NCI-H2171 treated with DMSO at 0.1 percent for 48 hours (cell line): ENCODE measurements at places on chromosomes 2 and 18.

DNA sequence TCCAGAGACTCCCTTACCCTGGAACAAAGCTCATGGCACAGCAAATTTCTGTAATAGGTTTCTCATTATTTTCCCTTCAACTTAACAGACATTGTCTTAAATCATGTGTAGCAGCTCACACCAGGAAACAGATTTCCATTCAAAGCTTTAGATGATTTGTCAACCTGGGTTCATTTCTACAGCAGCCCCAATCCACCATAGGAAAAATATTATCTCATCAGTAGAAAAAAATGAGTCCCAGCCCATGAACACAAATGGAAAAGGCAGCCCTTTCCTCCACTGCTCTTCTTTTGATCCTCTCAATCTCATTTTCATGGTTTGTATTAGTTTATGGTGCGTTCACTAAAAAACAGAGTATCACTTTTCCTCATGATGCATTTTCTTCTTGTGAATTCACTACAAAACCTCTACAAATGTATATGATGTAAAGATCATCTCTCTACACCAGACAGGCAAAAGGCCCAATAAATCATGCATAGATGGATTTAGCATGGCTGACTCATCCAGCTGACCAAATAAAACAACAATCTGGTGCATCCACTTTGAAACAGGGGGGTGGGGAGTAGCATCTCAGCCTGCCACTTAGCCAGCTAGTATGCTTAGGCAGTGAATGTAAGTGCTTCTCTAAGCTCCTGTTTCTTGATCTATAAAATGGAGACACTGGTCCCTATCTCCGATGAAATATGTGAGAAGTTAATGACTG is 78.6 kb downstream of the SATB2 start:
- DNase-seq: no peak

GRCh38 chr2:187299122-187299906 is 148.7 kb downstream of the CALCRL start:
- no peak for DNase-seq

DNA sequence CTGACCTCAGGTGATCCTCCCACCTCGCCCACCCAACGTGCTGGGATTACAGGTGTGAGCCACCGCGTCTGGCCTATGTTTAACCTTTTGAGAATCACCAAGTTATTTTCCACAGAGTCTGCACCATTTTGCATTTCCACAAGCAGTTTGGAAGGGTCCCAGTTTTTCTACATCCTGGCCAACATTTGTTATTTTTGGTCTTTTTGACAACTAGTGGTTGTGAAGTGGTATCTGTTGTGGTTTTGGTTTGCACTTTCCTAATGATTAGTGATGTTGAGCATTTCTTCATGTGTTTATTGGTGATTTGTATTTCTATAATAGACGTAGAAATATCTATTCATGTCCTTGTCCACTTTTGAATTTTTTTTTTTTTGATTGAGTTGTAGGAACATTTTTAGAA is 67.9 kb downstream of the BIRC6 start:
- no peak for DNase-seq

- DNase-seq: no peak
Measured at GRCh38 chr2:220556658-220557057, 929.2 kb downstream of the SLC4A3 start.

- no peak for DNase-seq
Measured at GRCh38 chr2:41546031-41546430, 501.8 kb upstream of the PKDCC start.

GRCh38 chr2:6352906-6353515 is 512.7 kb downstream of the CMPK2 start:
- DNase-seq: peak; percentile 46

DNA sequence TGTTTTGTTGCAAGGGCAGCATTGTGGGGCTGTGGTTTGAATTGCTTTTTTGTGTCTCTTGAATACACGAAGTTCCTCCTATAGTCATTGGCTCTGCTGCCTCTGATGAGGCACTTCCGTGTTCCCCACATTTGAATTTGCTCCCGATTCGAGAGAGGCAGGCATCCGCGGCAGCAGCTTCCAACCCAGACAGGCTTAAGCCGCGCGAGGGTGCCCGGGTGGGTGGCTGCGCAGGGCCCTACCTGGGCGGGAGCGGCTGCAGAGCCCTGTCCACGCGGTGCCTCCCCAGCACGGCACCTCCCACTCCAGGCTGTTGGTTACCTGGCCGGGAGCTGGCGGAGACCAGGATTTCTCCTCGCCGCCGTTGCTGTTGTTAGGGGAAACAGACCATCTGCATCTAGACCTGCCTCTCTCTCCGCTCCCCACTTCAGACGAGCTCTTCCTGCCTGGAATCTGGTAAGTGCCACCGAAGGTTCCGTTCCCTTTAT is 151.3 kb downstream of the NEDD4L start:
- peak; percentile 84 for DNase-seq

- DNase-seq: no peak
Measured at GRCh38 chr2:171327043-171327496, 106.7 kb downstream of the METTL8 start.

- DNase-seq: no peak
Measured at GRCh38 chr18:70641156-70641775, 352.4 kb downstream of the SOCS6 start.

DNA sequence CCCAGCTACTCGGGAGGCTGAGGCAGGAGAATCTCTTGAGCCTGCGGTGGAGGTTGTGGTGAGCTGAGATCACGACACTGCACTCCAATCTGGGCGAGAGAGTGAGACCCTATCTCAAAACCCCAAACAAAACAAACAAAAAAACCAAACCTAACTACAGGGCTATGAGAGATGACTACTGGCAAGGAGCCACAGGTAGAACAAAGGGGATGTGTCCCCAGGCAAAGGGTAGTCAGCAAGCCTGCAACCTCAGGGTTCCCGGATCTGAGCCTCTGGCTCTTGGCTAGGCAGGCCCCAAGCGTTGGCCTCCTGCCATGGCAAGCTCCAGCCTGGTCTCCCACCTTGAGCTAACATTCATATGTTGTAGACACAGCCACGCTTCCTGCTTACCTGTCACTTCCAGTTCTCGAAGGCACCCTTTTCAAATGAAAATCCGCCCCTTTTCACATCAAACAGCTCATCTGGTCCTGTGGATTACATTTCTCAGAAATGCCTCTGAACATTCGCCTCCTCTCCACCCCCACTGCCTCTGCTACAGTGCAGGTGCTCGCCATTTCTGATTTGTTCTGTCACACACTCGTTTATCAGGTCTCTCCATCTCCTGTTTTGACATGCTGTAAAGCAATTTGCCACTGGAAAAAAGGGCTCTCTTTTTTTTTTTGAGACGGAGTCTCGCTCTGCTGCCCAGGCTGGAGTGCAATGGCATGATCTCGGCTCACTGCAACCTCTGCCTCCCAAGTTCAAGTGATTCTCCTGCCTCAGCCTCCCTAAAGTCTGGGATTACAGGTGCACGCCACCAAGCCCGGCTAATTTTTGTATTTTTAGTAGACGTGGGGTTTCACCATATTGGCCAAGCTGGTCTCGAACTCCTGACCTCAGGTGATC is 13.1 kb upstream of the ACTR3 start:
- peak; percentile 27 for DNase-seq

DNA sequence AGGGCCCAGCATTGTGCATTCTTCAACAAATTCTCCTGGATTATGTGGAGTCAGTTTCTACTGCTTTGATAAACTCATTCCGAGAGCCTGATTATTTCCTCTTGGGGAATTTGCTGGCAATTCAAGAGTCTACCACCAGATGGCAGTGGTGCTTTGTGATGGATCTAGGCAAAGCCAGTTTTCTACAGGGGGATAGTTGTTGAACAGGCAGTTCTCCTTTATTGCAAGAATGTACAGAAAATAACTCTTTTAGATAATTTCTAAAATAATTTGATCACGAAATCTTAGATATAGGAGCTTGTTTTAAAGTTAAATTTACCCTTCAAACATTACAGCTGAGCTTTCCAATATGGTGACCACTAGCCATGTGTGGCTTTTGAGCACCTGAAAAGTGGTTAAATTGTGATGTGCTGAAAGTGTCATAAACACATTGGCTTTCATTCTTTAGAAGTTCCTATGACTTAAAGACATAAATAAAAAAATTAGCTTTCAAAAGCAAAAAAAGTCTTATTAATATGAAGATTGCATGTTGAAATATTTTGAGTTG is 66.7 kb upstream of the HAAO start:
- peak; percentile 65 for DNase-seq

- peak; percentile 73 for DNase-seq
Measured at GRCh38 chr2:165401285-165401852, 68.1 kb upstream of the CSRNP3 start.

GRCh38 chr18:62510789-62511188 is 12.0 kb upstream of the ZCCHC2 start:
- no peak for DNase-seq

DNA sequence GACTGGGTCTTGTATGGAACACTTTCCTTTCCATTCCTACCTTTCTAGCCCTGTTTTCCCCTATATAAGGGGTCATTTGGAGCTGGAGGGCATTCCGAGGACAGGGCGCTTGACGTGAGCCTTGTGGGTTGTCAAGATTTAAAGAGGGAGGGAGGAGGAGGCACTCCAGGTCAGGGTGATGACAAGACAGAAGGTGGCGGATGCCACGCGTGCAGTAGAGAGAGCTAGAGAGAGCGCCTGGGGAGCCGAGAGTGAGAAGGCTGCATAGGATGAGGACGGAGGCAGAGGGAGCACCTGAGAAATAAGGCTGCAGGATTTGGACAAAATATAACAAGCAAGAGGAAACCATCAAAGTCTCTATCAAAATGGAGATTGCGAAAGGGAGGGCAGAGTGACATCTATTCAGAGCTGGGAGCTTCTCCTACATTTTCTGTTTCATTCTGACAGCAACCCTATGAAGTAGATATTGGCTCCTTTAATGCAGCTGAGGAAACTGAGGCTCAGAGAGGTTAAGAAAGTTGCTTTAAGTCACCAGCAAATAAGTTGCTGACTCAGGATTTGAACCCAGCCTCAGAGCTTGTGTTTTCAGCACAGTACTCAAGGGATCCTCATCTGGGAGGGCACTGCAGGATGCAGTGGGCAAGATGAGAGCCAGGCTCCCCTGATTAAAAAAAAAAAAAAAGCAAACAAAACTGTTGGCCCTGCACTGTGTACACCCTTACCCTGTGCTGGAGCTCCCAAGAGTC is 124.2 kb downstream of the MRO start:
- DNase-seq: no peak

- no peak for DNase-seq
Measured at GRCh38 chr18:77006305-77007175, 126.0 kb downstream of the MBP start.

DNA sequence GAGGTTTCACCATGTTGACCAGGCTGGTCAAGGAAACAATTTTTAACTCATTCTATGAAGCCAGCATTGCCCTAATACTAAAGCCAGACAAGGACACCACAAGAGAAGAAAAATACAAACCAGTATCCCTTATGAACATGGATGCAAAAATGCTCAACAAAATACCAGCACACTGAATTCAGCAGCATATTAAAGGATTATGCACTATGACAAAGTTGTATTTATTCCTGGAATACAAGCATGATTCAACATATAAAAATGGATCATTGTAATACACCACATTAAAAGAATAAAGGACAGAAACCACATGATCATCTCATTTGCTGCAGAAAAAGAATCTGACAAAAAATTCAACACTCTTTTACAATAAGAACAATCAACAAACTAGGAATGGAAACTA is 138.7 kb downstream of the RAB3GAP1 start:
- DNase-seq: no peak

DNA sequence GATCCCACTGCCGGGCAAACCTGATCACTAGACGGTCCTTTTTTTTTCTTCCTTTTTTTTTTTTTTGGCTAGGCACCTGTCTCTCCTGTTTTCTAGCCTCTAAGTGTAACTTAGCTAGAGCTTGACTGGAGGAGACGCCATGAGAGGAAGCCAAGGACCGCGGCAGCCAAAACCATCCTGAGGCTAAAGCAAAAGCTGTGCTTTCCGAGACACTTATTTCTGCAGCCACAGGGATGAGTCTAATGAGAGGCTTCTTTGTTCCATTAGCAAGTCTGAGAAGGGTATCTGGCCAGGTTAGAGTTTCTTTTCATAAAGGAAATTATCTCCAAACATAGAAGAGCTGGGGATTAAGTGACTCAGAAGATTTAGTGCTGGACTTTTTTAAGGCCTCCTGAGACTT is 7.3 kb upstream of the CXCR4 start:
- DNase-seq: no peak
